ENCODE measurements at places on chromosomes 12 and 14.

DNA sequence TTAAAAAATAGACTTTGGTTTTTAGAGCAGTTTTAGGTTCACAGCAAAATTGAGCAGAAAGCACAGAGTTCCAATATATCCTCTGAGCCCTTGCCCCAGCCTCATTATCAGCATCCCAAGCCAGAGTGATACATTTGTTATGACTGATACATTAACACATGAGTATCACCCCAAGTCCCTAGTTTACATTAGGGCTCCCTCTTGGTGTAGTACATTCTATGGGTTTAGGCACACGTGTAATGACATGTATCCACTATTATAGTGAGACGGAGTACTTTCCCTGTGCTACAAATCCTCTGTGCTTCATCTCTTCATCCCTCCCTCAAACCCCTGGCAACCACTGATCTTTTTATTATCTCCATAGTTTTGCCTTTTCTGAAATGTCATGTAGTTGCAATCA lies 22.5 kb upstream of the GSG1 start:
- no peak for DNase-seq

- DNase-seq = no peak
Observed at GRCh38 chr14:100536121-100536510, 51.1 kb downstream of the BEGAIN start.

GRCh38 chr12:49673446-49674317 lies 33.5 kb downstream of the FMNL3 start:
- DNase-seq = no peak

GRCh38 chr12:89733579-89734201 lies 25.1 kb upstream of the ATP2B1 start:
- peak; percentile 93 for DNase-seq

DNA sequence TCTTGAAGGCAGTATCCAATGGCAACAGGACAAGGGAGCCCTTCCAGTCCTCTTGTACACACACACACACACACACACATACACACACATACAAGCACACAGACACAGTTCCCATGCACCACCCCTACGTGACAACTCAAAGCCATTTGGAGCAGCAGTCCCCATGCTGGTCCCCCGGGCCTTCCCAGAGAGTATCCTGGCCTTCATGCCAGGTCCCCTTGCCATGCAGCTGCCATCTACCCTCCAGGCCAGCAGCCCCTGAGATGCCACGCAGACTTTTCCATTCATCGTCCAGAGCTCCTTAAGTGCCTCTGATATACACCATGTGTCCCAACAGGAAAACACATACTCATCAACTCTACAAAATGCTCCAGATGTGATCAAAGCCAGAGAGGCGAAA lies 159.5 kb downstream of the ANO2 start:
- DNase-seq = no peak

DNA sequence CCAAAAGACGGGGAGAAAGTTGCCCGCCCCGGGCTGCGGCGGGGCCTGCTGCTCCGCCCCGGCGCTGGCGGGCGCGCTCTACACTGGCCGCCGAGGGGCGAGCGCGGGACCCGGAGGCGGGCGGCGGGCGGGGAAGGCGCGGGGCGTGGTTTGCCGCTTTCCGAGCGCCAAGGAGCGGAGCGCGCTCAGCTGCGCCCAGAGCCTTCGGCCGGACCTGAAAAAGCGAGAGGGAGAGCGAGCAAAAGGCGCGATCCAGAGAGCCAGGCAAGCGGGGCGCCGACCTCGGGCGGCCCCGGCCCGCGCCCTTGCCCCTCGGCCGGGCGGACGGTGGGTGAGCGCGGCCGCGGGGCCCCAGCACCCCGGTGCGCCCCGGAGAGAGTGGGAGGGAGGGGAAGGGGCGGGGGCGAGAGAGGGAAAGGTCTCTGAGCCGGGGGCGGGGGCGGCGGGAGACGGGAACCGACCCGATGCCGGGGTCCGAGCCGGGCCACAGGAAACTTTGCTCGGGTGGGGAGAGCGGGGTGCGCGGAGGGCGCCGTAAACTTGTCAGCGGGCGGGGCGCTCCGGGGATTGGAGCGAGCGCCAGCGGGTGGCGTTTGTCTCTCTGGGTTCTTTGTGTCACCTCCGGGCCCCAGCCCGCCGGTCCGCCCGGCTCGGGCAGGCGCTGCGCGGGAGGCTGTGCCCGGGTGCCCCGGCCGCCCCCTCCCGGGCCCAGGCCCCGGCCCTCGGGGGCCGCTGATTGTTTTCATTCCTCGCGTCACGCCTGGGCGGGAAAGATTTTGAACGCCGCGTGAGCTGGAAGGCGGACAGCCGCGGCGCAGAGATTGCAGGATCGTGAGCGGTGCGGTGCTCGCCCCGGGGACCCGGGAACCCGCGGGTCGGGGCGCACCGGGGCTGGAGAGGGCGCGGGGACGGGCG lies at the start of gene SYNE2:
Gene SYNE2, plus strand, starts transcription at position 188 of the 915 bp plus-strand sequence. CDS start 56,145 bp downstream, outside the sequence.
- DNase-seq = peak; percentile 68

DNA sequence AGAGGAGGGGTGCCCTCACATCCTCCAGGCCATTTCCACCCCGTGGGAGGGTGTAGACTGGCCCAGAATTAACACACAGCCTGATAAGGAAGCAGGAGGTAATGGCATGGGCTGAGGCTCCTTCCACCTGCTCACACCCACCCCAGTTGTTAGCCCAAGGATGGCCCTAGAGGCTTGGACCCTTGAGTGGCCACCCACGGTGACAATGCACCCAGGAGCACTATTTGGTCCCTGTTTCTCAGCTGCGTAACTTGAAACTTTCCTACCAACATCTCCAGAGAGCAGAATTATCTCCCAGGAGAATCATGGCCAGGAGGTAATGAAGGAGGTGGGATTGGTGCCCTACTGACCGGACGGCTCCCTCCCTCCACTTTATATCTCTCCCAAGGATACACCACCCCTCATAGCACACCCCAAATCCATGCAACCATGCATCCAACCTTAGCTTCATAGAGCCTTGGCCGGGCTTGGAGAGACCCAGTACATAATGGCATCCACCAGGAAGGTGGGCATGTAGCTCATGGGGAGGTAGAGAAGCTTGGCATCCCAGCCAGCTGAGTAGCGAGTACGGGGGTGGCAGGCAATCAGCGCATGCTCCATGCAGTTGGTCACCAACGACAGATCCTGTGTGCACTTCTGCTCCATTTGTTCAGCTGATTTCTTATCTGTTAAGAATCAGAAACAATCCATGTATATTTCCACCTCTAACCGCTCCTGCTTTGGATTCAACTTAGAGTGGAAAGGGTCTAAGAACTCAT lies 5.6 kb downstream of the RDH16 start:
- DNase-seq = no peak

- DNase-seq = no peak
Observed at GRCh38 chr12:57881475-57881874, 34.9 kb upstream of the CTDSP2 start.

Data from KBM-7 (cell line).